CD4-positive, alpha-beta T cell treated with Interleukin-4 for 1 hour (primary cell): ENCODE measurements at places on chromosomes 2 and 18.

GRCh38 chr2:195652911-195653310, 4.1 kb upstream of the SLC39A10 start:
- DNase-seq, result no peak

DNA sequence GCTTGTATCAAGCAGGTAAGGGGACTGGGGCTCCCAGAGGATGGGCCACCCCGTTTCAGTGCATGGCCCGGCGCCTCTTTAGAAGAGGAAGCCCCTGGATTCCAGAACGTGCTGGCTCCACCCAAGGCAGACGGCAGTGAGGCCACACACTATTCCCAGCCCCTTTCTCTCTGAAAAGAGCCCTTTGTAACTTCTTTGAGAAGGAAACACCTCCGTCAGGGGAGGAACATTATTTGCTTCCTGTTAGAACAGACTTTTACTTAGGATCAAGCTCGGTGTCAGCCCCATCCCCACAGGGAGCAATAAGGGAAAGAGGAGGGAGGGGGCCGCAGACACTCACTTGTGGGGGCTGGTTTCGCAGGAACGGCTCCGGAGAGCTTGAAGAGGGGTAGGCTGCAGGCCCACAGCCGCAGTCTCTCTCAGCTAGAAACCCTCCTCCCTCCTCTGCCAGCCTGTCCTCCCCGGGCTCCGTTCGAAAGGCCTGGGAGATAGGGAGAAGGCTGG, 49.6 kb upstream of the RMDN2 start:
- DNase-seq, result no peak

DNA sequence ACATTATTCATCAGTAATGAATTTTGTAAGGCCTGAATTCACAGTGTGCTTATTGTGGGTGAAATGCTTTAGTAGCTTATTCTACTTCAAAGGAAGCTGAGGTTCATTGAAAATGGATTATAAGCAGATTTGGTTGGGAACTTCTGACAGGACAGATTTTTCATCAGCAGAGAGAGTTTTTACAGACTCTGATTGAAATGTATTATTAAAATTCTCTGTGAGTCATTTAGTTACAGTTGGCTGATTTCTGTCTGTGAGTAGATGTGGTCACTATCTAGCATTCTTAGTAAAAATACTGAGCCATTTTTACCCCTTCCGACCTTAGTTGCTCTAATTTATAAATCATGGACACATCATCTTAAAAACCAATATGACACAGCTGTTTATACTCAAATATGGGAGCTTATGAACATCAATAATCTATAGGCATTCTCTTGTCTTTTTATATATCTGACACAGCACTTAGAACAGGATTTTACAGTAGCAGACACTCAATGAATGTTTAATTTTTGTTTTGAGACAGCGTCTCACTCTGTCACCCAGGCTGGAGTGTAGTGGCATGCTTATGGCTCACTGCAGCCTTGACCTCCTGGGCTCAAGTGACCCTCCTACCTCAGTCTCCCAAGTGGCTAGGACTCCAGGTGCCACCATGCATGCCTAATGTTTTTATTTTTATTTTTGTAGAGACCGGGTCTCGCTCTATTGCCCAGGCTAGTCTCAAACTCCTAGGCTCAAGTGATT, 239.6 kb downstream of the BABAM2 start:
- no peak for DNase-seq

DNA sequence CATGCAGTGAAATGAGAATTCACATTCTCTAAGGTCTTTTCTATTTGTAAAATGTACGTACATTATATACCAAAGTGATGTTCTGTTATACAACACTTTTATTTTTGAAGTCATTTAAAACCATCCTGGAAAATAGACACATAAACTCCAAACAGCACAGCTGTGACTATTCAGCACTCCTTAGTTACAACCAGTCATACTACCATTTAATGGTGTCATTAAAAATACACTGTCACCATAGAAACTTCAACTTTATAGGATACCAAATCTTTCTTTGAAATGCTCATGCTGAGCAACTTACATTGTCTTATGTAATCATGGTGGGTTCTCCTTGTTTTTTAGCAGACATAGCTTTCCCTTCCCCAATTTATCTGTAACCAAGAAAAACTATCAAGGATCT, 85.3 kb downstream of the METTL4 start:
- DNase-seq, result no peak

DNA sequence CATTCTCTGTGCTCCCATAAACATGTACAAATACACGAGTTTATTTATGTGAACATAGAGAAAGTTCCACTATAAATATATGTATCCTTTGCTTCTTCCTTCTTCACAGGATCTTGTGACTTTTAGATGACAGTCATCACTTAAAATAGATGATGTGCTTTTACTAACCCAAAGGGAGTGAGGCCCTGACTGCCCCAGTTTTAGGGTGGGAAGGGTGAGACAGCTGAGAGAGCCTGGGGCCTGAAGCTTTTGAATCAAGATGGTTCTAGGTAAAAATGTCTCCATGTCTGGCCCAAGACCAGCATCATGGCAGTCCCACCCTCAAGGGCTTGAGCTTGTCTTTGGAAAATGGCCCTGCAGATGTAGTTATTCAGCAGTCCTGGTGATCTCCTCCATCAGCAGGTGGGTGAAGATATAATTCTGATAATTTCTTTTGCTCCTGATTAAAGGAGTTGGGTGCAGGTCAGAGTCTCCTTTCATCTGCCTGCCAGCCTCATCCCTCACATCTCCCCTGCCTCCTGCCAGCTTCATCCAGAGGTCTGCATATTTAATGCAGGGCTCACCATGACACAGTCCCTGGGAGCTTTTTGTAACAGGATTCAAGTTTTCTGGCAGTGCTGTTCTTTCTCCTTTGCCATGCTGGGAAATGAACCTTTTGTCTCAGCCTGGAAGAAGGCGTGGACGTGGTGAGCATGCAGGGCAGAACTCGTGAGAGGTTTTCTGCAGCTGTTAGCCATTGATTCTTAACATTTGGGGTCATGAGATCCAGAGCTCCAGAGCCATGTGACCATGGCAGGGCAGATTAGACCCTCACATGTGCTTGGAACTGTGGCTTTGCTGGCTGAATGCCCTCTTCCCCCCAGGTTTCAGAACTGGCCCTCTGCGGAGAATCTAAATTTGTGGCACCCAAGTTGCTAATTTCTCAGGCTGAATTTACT, 2.7 kb downstream of the HRH4 start:
- no peak for DNase-seq

DNA sequence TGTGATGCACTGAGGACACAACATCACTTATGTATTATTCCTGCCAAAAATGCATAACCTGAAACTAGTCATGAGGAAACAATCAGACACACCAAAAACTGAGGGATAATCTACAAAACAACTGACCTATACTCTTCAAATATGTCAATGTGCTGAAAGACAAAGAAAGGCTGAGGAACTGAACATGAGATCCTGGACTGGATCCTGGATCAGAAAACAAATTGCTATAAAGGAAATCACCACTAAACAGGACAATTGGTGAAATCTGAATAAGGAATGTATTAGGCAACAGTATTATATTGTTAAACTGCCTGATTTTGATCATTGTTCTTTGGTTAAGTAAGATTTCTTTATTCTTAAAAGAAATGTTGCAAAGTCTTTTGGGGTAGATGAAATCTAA, 28.8 kb downstream of the CUL3 start:
- no peak for DNase-seq

DNA sequence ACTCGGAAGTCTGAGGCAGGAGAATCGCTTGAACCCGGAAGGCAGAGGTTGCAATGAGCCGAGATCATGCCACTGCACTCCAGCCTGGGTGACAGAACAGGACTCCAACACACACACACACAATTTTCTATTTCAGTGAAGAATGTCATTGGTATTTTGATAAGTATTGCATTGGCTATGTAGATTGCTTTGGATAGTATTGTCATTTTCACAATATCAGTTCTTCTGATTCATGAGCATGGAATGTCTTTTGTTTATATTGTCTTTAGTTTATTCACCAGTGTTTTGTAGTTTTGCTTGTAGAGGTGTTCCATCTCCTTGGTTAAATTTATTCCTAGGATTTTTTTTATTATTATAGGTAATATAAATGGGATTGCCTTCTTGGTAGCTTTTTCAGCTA, 693.4 kb upstream of the SYT4 start:
- DNase-seq, result no peak

- DNase-seq, result no peak
Measured at GRCh38 chr2:149388120-149388816, 57.9 kb downstream of the LYPD6 start.

DNA sequence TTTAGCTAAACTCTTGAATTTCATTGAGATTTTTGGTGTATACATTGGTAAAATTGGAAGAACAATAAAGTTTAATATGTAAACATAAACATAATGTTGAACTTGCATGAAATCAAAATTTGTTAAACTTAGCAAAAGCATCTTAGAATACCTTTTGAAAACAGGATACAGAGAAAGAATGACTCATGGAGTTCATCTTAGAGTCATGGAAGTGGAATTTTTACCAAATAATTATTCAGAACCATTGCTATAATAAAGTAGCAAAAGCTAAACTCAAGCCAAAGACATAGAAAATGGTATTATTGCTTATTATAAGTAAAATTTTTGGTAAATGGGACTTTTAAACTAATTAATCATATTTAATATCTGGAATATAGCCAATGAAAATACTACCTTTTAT, 841.6 kb upstream of the SLC39A10 start:
- no peak for DNase-seq

DNA sequence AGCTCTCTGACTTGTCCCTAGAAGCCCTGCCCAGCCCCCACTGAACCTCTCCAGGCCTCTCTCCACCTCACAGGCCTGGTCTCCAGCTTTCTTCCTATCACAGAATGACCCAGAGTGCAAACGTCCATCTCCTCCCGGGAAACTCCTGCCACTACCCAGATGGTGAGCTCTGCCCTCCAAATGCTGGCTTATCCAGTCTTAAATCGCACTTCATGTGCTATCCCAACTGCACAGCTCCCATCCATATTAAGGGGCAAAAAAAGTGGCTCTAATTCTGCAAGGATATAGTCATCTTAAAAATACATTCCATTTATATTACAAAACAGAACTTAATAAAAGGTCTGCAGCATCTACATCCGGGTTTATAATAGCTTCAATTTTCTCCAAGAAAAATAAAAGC, 70.8 kb upstream of the CDC42EP3 start:
- no peak for DNase-seq

DNA sequence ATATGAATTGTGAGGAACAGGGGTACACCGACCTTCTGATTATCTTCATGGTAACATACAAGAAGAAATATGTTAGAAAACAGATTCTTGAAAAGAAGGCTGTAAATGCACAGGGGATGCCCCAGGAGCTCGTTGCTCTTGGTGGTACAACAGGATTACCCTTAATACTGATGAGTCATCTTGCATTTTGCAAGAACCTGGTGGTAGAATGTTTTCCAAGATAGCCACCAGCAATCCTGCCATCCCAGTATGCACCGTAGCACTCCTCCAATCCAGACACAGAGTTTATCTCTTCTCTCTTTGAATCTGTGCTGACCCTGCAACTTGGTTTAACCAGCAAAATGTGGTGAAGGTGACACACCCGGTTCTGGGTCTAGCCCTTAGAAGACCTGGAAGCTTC, 238.3 kb downstream of the EN1 start:
- DNase-seq, result no peak

DNA sequence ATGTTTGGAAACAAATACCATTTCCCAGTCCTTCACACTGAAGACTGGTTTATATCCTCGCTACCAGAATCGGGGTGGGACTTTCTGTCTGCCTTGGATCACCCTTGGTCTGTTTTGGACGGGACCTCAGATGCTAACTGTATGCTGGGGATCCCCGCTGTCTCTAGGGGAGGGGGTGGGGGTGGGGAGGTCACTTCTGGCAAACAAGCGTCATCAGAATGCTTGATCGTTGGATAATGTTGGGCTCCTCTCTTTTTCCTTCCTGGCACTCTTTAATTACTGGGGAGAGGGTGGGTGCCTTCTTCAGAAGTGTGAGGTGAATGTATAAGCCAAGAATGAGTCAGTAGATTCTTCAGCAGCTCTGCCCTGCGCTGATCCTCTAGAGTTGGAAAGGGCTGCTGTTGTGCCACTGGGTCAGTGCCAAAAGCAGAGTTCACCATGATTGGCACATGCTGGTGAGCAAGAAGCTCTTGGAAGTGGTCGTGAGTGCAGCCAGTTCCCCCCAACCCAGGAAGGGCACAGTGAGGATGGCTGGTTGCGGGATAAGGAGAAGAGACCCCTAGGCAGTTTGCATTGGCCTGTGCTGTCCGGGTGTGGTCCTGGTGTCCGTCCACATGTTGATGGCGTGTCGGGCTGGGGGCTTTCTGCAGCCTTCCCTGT, 32.2 kb downstream of the DGKD start:
- no peak for DNase-seq

DNA sequence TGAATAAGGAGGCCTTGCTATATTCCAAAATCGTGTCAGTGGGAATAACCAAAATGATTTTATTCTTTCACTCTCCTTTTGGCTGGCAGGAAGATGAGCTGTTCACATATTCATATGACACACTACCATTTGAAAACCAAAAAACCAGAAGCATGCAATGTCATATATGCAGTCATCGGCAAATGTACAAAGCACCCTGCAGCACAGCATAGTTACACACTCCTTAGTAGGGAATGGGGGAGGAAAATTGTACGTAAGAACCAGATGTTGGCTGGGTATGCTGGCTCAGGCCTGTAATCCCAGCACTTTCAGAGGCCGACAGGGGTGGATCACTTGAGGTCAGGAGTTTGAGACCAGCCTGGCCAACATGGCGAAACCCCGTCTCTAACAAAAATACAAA, 176.6 kb downstream of the GFPT1 start:
- DNase-seq, result no peak

- DNase-seq, result no peak
Measured at GRCh38 chr18:46469186-46469915, 187.7 kb downstream of the LOXHD1 start.

DNA sequence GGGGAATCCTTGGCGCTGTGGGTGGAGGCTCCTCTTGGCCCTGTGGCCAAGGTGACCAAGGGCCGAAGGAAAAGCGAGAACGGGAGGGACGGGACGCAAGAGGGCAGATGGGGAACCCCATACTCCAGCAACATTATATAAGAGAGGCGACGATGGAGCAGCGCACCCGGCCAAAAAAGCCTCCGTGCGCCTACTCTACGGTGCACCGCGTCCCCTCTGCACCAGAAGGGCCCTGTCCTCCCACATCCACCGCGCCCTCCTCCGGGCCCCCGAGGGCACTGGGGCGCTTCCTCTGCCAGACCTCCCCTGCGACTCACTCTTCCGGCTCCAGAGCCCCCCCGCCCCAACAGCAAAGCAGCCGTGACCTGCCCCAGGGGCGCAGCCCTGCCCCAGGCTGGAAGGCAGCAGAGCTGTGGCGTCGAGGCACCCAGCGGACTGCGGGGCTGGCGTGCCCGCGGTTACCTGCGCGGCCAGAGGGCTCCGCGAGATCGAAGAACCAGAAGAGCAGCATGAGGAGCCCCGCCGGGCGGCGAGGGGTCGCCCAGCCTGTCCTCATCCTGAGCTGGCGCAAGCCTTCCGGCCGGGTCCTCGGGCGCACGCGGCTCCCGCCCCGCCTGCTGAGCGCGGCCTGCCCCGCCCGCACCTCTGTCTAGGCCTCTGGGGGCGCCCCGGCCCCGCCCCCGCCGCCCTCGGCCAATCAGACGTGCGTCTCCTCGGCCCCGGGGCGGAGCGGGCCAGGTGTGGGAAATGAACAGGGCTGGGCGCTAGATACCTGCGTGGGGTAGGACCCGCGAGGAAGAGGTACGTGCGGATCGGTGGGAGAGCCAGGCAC, 106.3 kb upstream of the CD302 start:
- peak; percentile 81 for DNase-seq
